ENCODE measurements at places on chromosomes 2 and 18. TPM values are rescaled to one million over a fixed set of nuclear protein-coding genes. Genes with fewer than 3 reads are reported as not detected.

- no peak for DNase-seq
- no peaks in the 10 kb centered on the region for H3K36me3 ChIP-seq
- no peak overlapping the region for H3K4me3 ChIP-seq
Observed at GRCh38 chr2:56874717-56875116, 690.9 kb downstream of the CCDC85A start.

GRCh38 chr2:23767876-23768621 is 158.9 kb downstream of the ATAD2B start:
- H3K36me3 ChIP-seq: no peaks in the 10 kb centered on the region
- no peak for DNase-seq
- no peaks in the 10 kb centered on the region for H3K27me3 ChIP-seq
- H3K4me3 ChIP-seq: no peak overlapping the region
- no peaks in the 10 kb centered on the region for H3K4me1 ChIP-seq

The ALLC gene
- total RNA-seq: not detected

- no peaks in the 10 kb centered on the region for H3K4me1 ChIP-seq
- no peak overlapping the region for H3K4me3 ChIP-seq
- no peaks in the 10 kb centered on the region for H3K36me3 ChIP-seq
- no peak for DNase-seq
Observed at GRCh38 chr2:160194351-160194750, 5.7 kb downstream of the ITGB6 start.

GRCh38 chr2:199814101-199814816 is 36.7 kb downstream of the FTCDNL1 start:
- H3K36me3 ChIP-seq: no peaks in the 10 kb centered on the region
- H3K27ac ChIP-seq: no peak overlapping the region
- H3K27me3 ChIP-seq: no peaks in the 10 kb centered on the region
- no peaks in the 10 kb centered on the region for H3K4me1 ChIP-seq

GRCh38 chr2:127852388-127852787 is 5.6 kb downstream of the POLR2D start:
- H3K27me3 ChIP-seq: no peaks in the 10 kb centered on the region
- H3K4me1 ChIP-seq: peaks cover 14% of the 10 kb centered on the region
- H3K27ac ChIP-seq: no peak overlapping the region
- DNase-seq: no peak
- no peaks in the 10 kb centered on the region for H3K36me3 ChIP-seq

- H3K4me3 ChIP-seq: peak overlapping the region; percentile 47
- no peaks in the 10 kb centered on the region for H3K36me3 ChIP-seq
- H3K27me3 ChIP-seq: no peaks in the 10 kb centered on the region
- peaks cover 16% of the 10 kb centered on the region for H3K4me1 ChIP-seq
Observed at GRCh38 chr18:58863539-58864145, 1.0 kb upstream of the ZNF532 start.

DNA sequence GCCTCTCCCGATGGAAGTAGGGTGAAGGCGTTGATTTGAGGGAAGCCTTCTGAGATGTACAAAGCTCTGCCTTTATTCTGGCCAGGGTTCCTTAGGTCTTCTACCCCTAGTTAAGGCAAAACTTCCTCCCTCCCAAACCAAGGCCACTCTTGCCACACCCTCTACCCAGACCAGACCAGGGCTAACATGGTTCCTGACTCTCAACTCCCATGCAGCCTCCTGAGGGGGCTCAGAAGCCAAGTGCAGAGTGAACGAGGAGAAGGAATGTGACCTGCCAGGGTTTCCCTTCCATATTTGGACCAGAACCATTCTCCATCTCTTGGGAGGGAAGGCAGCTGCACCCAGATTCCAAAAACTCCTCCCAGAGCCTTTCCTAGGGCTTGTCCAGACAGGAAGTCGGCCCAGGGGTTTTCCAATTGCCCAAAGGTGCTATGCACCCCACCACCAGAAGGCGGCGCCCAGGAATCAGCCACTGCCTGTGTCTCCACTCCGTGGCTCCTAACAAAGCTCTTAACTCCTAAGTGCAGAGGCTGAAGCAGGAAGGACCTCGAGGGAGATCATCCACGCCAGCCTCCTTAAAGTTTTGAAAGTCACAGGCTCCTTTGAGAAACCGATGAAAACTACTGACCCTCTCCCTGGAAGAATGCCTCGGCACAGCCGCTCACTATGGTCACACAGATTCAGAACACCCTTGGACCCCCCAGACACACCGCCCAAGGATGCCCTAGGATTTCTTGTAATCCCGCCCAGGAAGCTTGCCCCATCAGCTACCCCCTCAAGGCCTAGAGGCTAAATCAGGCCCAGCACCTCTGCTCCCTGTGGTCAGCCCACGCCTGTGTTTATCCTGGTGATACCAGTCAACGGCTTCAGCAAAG is 157.8 kb downstream of the SMAD2 start:
- H3K4me1 ChIP-seq: no peaks in the 10 kb centered on the region
- DNase-seq: no peak
- H3K36me3 ChIP-seq: no peaks in the 10 kb centered on the region
- H3K27ac ChIP-seq: no peak overlapping the region
- no peak overlapping the region for H3K4me3 ChIP-seq
- no peaks in the 10 kb centered on the region for H3K27me3 ChIP-seq

The SMAD4 gene
- total RNA-seq: 104 TPM

The WDFY1 gene
- total RNA-seq: 47.4 TPM

GRCh38 chr2:191376981-191377629 is 131.9 kb downstream of the MYO1B start:
- H3K36me3 ChIP-seq: no peaks in the 10 kb centered on the region
- H3K4me1 ChIP-seq: no peaks in the 10 kb centered on the region
- no peaks in the 10 kb centered on the region for H3K27me3 ChIP-seq
- DNase-seq: peak; percentile 73
- no peak overlapping the region for H3K4me3 ChIP-seq
- peak overlapping the region; percentile 47 for H3K27ac ChIP-seq

- no peaks in the 10 kb centered on the region for H3K36me3 ChIP-seq
- H3K4me3 ChIP-seq: no peak overlapping the region
- no peak for DNase-seq
- H3K27me3 ChIP-seq: no peaks in the 10 kb centered on the region
- no peaks in the 10 kb centered on the region for H3K4me1 ChIP-seq
- H3K27ac ChIP-seq: no peak overlapping the region
Observed at GRCh38 chr2:121368836-121369235, 83.8 kb upstream of the TFCP2L1 start.

The SLC38A11 gene
- total RNA-seq: 0.29 TPM

DNA sequence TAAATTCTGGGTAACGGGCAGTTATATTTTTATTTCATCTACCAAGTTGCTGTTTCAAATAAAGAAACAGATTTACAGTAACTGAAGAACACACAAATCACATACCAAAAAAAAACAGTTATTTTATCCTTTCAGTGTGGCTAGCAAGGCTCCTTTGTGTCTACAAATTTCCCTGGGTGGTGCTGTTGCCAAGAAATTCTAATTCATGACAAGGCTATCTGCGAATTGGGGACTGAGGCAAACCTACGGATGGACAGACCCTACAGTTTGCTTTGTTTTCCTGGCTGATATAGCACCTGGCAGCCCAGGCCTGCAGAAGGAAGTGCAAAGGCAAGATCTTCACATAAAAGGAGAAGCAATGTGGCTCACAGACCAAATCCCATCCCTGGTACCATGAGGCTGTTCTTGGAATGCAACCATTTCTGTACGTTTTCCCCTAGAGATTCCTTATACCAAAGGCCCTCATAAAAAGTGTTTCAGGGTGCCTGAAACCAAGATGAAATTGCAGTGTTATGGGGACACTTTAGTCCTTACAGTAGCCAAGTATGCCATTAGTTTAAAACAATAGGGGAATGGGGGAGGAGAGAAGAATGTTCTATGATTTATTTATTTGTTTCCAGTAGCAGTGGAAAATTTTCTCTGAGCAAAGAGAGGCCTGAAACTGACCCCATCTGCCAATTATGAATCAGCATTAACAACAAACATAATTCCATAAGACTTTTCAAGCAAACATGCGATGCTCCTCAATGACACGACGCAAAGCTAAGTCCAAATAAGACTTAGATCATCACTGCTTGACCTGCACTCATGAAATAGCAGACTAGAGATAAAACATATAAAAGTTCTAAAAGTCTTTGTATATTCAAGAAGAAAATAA is 4.3 kb downstream of the KLF7 start:
- H3K4me3 ChIP-seq: no peak overlapping the region
- no peaks in the 10 kb centered on the region for H3K36me3 ChIP-seq
- no peak for DNase-seq
- peaks cover 12% of the 10 kb centered on the region for H3K4me1 ChIP-seq
- no peaks in the 10 kb centered on the region for H3K27me3 ChIP-seq
- H3K27ac ChIP-seq: peak overlapping the region; percentile 100

DNA sequence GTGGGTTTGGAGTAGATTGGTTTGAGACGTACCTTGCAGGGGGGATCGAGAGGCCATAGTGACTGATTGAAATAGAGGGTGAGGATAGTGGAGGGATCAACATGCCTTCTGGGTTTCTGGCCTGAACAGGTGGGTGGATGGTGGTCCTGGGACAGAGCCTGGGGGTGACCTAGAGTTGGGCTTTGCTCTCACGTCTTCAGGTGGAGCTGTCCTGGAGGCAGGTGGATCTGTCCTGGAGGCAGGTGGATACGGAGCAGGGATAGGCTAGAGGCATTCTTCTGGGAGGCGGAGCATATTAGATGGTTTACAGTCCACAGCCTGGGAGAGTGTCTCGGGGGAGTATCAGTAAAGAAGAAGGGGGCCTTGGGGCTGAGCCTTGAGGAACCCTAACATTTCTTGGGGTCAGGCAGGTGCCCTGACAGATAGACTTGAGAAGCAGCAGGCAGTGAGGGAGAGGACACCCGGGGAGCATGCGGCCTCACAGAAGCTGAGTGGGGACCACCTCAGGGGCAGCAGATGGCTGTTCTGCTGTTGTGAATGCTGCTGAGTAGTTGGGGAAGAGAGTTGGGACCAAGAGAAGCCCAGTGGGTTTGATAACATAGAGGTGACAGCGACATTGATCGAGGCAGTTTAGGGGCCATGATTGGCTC is 1.6 kb downstream of the CAPN10 start:
- H3K27ac ChIP-seq: no peak overlapping the region
- no peak for DNase-seq
- H3K27me3 ChIP-seq: no peaks in the 10 kb centered on the region

- no peak overlapping the region for H3K27ac ChIP-seq
- no peak for DNase-seq
- no peak overlapping the region for H3K4me3 ChIP-seq
Observed at GRCh38 chr2:197229509-197230443, 80.8 kb downstream of the ANKRD44 start.

The UGT1A10 gene
- not detected for total RNA-seq

GRCh38 chr2:25358836-25359235 is 17.1 kb upstream of the DNMT3A start:
- no peaks in the 10 kb centered on the region for H3K36me3 ChIP-seq
- no peaks in the 10 kb centered on the region for H3K27me3 ChIP-seq
- no peak for DNase-seq
- no peak overlapping the region for H3K27ac ChIP-seq
- H3K4me1 ChIP-seq: no peaks in the 10 kb centered on the region

The NT5C1B gene
- not detected for total RNA-seq

DNA sequence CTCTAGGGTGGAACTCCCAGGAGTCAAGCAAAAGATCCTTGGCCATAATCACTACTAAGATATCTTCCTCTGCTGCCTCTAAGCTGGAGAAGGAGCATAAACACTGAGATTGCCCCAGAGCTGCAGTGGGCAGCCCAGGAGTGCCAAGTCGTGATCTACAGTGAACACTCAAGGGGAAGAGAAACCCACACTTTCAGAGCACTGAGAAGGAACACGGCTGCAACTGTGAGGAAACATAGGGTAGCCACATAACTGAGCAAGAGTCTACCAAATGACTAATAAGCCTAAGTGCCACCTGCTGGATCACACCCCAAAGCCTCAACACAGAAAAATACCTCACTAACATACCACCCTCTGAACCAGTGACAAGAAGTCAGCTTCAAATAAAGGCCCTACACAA is 79.6 kb upstream of the RAB12 start:
- H3K4me1 ChIP-seq: no peaks in the 10 kb centered on the region
- no peaks in the 10 kb centered on the region for H3K27me3 ChIP-seq
- no peak overlapping the region for H3K4me3 ChIP-seq
- no peak overlapping the region for H3K27ac ChIP-seq
- DNase-seq: no peak

DNA sequence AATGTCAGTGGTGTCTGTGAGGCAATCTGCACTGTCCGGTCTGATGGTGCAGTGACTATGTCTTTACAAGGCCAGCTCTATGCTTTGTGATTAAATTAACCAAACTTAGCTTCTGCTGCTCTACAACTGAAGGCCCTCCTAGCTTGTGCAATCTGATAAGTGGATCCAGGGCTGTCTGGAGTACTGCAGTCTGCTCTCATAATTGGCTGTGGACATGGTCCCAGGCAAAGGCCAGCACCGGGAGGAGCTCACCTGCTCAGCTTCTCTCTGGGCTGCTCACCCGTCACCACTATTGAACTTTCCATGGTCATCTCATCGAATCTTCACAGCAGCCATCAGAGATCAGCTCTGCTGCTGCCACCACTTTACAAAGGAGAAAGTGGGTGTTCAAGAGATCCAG is 13.0 kb upstream of the APCDD1 start:
- H3K4me3 ChIP-seq: no peak overlapping the region
- no peak overlapping the region for H3K27ac ChIP-seq
- no peaks in the 10 kb centered on the region for H3K4me1 ChIP-seq

The NEURL3 gene
- not detected for total RNA-seq

GRCh38 chr2:46936566-46936965 is 21.0 kb upstream of the MCFD2 start:
- H3K4me1 ChIP-seq: no peaks in the 10 kb centered on the region
- no peak overlapping the region for H3K27ac ChIP-seq
- H3K4me3 ChIP-seq: no peak overlapping the region
- no peak for DNase-seq

GRCh38 chr2:36570416-36570815 is 27.6 kb downstream of the FEZ2 start:
- no peak overlapping the region for H3K27ac ChIP-seq
- no peaks in the 10 kb centered on the region for H3K4me1 ChIP-seq
- no peak overlapping the region for H3K4me3 ChIP-seq
- no peaks in the 10 kb centered on the region for H3K27me3 ChIP-seq

DNA sequence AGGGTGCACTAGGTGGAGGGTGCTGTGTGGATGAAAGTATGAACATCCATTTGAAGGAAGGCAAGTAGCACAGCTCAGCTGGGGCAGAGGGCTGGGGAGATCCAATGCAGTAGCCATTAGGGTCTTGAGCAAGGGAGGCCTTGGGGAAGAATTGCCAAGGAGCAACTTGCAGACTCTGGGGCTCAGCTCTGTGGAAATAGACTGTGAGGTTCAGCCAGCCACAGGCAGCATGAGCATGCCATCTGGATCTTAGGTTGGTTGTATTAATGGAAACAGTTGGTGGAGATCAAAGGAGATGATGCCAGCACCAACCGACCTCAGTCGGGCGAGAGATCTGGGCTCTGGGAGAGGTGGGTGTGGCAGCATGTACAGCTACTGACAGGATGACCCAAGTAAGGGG is 5.6 kb downstream of the ZAP70 start:
- no peak overlapping the region for H3K27ac ChIP-seq
- DNase-seq: no peak
- no peaks in the 10 kb centered on the region for H3K27me3 ChIP-seq
- H3K36me3 ChIP-seq: no peaks in the 10 kb centered on the region
- H3K4me3 ChIP-seq: no peak overlapping the region
- no peaks in the 10 kb centered on the region for H3K4me1 ChIP-seq

The ARHGAP15 gene
- 8.9 TPM for total RNA-seq

The FKBP1B gene
- total RNA-seq: 6.5 TPM
